ENCODE measurements at places on chromosomes 5 and 9.

DNA sequence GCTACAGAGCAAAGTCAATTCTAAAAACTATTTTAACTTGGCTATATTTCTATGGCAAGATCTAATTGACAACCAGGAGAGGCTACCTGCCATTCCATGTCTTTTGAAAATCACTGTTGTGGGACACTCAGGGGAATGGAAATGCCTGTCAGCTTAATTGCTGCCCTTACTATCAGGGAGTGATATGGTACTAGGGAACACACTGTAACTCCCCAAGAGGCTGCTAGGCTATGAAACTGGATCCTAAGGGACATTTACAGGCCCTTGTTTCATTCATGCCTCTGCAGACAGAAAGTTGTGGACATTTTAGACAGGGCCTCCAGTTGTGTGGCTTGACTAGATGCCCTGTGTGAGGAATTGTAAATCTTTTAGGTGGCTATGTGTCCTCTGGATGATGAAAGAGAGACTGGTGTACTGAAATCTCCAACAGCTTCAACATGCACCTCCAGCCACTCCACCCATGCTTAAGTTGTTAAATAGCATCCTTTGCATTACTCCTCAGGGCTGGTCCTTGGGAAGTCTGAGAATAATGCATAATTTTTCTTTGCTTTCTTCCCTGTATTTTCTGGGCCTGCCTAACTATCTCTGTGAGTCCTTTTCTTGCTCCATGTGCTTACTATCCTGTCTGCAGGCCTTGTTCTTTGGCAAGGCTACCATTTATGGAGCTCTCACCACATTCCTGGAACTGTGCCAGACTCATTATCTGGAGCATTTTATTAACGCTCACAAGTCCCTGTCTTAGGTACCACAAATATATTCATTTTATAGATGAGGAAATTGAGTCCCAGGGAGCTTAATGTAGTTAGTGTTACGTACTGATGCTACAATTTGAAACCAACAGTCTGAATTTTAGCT, 3.2 kb downstream of the MROH2B start:
- DNase-seq, result no peak

GRCh38 chr5:6201631-6202030, 176.7 kb downstream of the MED10 start:
- no peak for DNase-seq

- no peak for DNase-seq
Measured at GRCh38 chr5:147522435-147522834, 12.6 kb upstream of the DPYSL3 start.

- DNase-seq, result no peak
Measured at GRCh38 chr9:33288828-33289483, 1.4 kb upstream of the NFX1 start.

GRCh38 chr5:157177953-157178352, 2.7 kb upstream of the ITK start:
- no peak for DNase-seq

GRCh38 chr9:12813960-12814876, 39.4 kb downstream of the LURAP1L start:
- DNase-seq, result no peak

DNA sequence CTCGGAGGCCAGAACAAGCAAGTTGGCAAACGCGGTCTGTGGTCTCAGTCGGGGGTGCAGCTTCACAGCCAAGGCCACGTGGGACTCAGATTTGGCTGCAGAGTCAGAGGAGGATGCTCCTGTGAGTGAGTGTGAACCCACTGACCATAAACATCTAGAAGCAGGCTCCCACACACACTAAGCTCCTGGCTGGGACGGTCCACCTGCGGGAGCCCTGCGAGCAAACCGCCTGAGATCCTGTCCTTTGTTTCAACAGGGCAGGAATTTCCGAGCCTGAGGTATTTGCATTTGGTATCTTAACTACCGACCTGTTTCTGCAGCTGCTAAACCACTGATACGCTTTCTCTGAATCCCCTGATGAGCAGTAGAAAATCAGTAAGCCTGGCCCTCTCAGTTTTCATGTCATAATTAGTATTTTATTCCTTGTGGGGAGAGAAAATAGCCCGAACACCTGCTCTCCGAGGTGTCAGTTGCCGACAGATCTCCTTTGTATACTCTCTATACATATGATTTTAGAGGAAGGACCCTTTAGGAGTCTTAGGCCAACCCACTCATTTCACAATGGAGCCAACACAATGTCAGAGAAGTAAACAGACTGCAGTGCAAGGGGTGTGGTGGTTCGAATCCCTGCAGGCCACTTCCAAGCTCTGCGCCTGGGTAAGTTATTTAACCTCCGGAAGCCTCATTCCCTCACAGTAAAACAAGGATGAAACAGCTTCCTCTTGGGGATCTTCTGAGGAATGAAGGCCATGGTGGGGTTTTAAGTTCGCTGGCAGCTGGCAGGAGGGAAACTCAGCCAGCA, 40.9 kb upstream of the PWWP2A start:
- no peak for DNase-seq

DNA sequence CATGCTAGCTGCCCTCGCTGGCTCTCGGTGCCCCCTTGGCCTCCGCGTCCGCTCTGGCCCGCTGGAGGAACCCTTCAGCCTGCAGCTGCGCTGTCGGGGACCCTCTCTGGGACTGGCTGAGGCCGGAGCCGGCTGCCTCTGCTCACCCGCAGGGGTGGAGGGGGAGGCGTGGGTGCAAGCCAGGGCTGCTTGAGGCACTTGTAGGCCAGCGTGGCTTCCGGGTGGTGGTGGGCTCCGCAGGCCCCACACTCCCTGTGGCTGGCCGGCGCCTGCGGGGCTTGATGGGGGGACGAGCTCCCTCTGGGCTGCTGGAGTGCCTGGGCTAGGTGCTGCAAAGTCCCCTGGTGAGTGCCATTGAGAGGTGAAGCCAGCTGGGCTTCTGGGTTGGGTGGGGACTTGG, 429.6 kb downstream of the LRRC70 start:
- no peak for DNase-seq
